Karpas-422 (cell line): ENCODE measurements at places on chromosomes 3 and 15.
A peak's percentile ranks its signal among the peaks of the same experiment; 100 is the strongest.

- no peaks in the 10 kb centered on the region for H3K27me3 ChIP-seq
- H3K27ac ChIP-seq = no peak overlapping the region
- DNase-seq = no peak
- no peaks in the 10 kb centered on the region for H3K36me3 ChIP-seq
Measured at GRCh38 chr15:76566276-76566675, 229.7 kb downstream of the ISL2 start.

- DNase-seq = no peak
- no peaks in the 10 kb centered on the region for H3K27me3 ChIP-seq
- H3K4me1 ChIP-seq = peaks cover 15% of the 10 kb centered on the region
- H3K27ac ChIP-seq = no peak overlapping the region
Measured at GRCh38 chr3:134931045-134931785, 136.2 kb downstream of the EPHB1 start.

- no peak overlapping the region for H3K27ac ChIP-seq
- DNase-seq = no peak
- no peak overlapping the region for H3K4me3 ChIP-seq
- no peaks in the 10 kb centered on the region for H3K36me3 ChIP-seq
- no peaks in the 10 kb centered on the region for H3K4me1 ChIP-seq
Measured at GRCh38 chr3:66106788-66107187, 68.1 kb upstream of the MAGI1 start.

- peaks cover 5% of the 10 kb centered on the region; the same call in 1 of the 2 replicates for H3K4me1 ChIP-seq
- H3K27me3 ChIP-seq = no peaks in the 10 kb centered on the region
- H3K36me3 ChIP-seq = no peaks in the 10 kb centered on the region
- H3K4me3 ChIP-seq = no peak overlapping the region
Measured at GRCh38 chr3:177835917-177836316, 638.6 kb upstream of the TBL1XR1 start.

DNA sequence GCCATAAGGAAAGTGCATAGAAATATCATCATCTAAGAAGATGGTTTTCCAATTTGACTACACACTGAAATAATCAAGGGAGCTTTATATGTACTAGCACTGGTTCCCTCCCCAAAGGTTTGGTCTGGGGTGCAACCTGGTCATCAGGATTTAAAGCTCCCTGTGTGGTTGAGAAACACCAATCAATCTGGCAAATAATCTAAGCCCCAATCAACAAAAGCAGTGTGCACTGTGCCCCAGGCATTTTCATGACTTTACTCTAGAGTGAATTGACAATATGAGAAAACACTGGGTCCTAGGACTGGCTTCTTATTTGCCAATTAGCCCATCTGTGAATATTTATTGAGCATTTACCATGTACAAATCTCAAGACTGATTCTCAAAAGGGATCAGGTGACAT lies 255.1 kb downstream of the MEIS2 start:
- H3K4me3 ChIP-seq = no peak overlapping the region
- H3K27me3 ChIP-seq = no peaks in the 10 kb centered on the region
- no peak overlapping the region for H3K27ac ChIP-seq
- no peaks in the 10 kb centered on the region for H3K4me1 ChIP-seq
- no peak for DNase-seq
- H3K36me3 ChIP-seq = no peaks in the 10 kb centered on the region

- DNase-seq = peak; percentile 45
- peak overlapping the region; percentile 30; the same call in 1 of the 2 replicates for H3K4me3 ChIP-seq
- H3K27me3 ChIP-seq = no peaks in the 10 kb centered on the region
- no peaks in the 10 kb centered on the region for H3K36me3 ChIP-seq
Measured at GRCh38 chr15:83983634-83984458, 251.7 kb upstream of the GOLGA6L4 start.

- no peak overlapping the region for H3K27ac ChIP-seq
- H3K4me3 ChIP-seq = no peak overlapping the region
- no peaks in the 10 kb centered on the region for H3K4me1 ChIP-seq
Measured at GRCh38 chr15:55016225-55016624, 180.5 kb downstream of the RSL24D1 start.

- no peaks in the 10 kb centered on the region for H3K36me3 ChIP-seq
- no peaks in the 10 kb centered on the region for H3K27me3 ChIP-seq
- no peak for DNase-seq
- no peak overlapping the region for H3K4me3 ChIP-seq
Measured at GRCh38 chr3:82376883-82377282, 615.4 kb upstream of the GBE1 start.

GRCh38 chr3:143081844-143082778 lies 37.5 kb upstream of the CHST2 start:
- H3K27ac ChIP-seq = peak overlapping the region; percentile 67
- peak; percentile 79 for DNase-seq
- no peaks in the 10 kb centered on the region for H3K36me3 ChIP-seq
- no peaks in the 10 kb centered on the region for H3K27me3 ChIP-seq

DNA sequence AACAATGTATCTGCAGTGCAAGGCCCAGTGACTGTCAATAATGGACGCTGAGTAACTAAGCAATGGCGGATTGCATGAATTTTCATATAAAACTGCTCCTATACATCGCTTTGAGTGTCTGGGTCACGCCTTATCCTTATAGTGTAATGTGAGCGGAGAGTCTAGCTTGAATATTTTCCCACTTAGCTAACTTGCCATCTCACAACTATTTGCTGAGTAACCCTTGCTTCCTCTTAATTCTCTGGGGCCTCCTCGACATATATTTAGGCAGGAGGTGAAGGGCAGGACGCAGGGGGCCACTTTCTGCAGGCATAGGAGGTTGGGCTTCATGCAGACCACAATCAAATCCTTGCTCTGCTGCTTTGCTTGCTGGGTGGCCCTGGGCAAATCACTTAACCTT lies 24.0 kb downstream of the ST8SIA2 start:
- H3K27ac ChIP-seq = no peak overlapping the region
- DNase-seq = peak; percentile 44
- H3K27me3 ChIP-seq = no peaks in the 10 kb centered on the region
- H3K36me3 ChIP-seq = no peaks in the 10 kb centered on the region
- peaks cover 8% of the 10 kb centered on the region for H3K4me1 ChIP-seq

DNA sequence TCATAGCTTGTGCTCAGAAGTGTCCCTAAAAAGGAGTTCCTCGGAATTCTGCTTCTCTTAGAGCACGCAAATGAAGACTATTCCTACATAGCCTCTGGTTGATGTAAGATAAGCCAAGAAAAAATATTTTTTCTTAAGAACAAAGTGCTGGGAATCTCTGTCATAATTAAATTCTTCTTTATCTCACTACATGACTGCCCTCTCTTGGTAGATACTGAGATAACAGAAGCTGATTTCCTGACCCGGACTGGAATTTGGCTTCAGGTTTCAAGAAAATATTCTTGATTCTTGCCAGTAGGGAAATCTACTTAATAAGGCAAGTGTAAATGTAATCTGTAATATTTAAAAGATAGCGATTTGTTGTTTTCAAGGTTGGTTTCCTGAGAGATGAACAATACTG lies 31.3 kb upstream of the SETMAR start:
- H3K4me1 ChIP-seq = no peaks in the 10 kb centered on the region; the same call in 1 of the 2 replicates
- no peaks in the 10 kb centered on the region for H3K36me3 ChIP-seq
- no peak overlapping the region for H3K4me3 ChIP-seq
- H3K27ac ChIP-seq = no peak overlapping the region

DNA sequence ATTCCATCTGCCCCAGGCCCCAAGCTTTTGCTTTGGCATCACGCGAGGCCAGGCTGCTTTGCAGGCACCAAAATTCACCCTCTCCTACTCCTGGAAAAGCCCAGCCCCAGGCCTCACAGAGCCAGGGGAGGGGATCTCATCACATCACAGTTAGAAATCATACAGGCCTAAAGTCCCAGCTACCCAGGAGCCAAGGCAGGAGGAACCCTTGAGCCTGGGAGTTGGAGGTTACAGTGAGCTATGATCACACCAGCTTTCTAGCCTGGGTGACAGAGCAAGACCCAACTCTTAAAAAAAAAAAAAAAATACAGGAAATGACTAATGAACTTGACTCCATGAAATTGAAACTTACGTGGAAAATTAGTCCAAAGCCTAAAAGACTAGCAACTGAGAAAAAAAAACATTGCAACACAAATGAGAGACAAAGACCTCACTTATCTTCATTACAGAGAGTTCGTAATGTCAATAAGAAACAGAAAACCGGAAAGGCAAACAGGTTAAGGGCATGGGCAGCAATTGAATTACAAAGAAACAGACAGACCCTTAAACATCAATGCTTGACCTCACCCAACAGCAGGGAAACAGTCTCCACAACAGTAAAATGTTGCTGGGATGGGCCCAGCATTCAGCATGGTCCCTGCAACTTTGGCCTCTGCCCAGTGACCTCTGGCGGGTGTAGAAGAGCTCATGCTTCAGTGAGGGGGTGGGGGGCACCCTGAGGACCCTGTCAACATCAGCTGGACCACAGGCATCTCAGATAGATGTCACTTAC lies 151.5 kb downstream of the LRRK1 start:
- H3K36me3 ChIP-seq = peaks cover 46% of the 10 kb centered on the region; the same call in 1 of the 2 replicates
- no peaks in the 10 kb centered on the region for H3K4me1 ChIP-seq
- H3K27me3 ChIP-seq = no peaks in the 10 kb centered on the region
- H3K4me3 ChIP-seq = no peak overlapping the region
- no peak overlapping the region for H3K27ac ChIP-seq

- no peak overlapping the region for H3K27ac ChIP-seq
- no peak overlapping the region for H3K4me3 ChIP-seq
- H3K27me3 ChIP-seq = no peaks in the 10 kb centered on the region
- no peaks in the 10 kb centered on the region for H3K4me1 ChIP-seq
- H3K36me3 ChIP-seq = no peaks in the 10 kb centered on the region
- no peak for DNase-seq
Measured at GRCh38 chr15:60162968-60163355, 158.9 kb downstream of the FOXB1 start.

- DNase-seq = no peak
- no peak within 1 kb of the TSS for H3K4me3 ChIP-seq
- H3K4me1 ChIP-seq = no peaks in the 10 kb centered on the region
- H3K36me3 ChIP-seq = no peaks in the 10 kb centered on the region
- no peak within 1 kb of the TSS for H3K27ac ChIP-seq
Measured at GRCh38 chr3:190862209-190863118, at the start of gene GMNC. TSS of gene GMNC (minus strand) at chr3:190862694. CDS start at chr3:190862615, 79 bp downstream.

GRCh38 chr3:79257791-79258190 lies 510.0 kb downstream of the ROBO1 start:
- H3K27ac ChIP-seq = no peak overlapping the region
- no peaks in the 10 kb centered on the region for H3K4me1 ChIP-seq
- no peak for DNase-seq
- H3K36me3 ChIP-seq = no peaks in the 10 kb centered on the region
- no peaks in the 10 kb centered on the region for H3K27me3 ChIP-seq

DNA sequence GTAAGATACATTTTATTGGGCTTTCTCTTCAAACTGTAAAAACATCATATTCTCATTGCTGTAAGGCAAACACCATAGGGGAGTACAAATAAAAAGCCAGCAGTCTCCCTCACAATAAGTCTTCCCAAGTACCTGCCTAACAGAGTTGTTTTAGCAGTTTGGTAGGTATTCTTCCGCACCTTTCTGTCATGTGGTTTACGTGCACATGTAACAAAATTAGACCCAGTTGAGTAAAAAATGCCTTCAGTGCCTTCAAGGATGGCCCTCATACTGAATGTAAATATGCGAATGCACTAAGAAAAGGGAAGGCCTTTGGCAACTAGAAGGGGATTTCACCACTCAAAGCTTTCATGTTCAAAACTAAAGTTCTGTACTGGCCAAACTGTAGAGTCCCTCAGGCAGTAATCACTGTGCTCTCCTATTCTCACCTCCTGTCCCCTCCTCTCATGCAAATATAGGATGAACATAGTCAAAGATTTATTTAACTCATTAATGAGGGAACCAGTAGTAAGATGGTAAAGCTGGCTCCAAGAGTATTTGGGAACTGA lies 26.4 kb downstream of the USP3 start:
- H3K36me3 ChIP-seq = no peaks in the 10 kb centered on the region
- DNase-seq = no peak
- peaks cover 9% of the 10 kb centered on the region for H3K4me1 ChIP-seq
- H3K27ac ChIP-seq = no peak overlapping the region
